ENCODE measurements at places on chromosomes 7 and 10.

GRCh38 chr7:155122831-155123230 is 52.7 kb downstream of the HTR5A start:
- DNase-seq, result no peak

GRCh38 chr7:1704811-1705738 is 35.0 kb downstream of the ELFN1 start:
- DNase-seq, result no peak

DNA sequence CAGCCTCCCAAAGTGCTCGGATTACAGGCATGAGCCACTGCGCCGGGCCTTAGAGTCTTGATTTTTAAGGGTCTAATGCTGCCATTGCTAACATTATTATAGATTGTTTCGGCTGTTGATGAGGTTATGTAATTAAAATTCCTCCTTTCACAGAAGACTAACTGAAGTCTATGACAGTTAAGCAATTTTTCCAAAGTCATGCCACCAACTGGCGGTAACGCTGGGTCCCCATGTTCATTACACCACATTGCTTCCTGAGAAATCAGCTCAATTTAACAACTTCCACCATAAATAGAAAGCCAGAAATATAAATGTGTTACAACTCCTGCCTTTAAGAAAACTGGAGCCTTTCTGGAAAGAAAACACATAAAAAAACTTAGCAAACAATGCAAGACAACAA is 3.5 kb downstream of the ERLIN1 start:
- no peak for DNase-seq

DNA sequence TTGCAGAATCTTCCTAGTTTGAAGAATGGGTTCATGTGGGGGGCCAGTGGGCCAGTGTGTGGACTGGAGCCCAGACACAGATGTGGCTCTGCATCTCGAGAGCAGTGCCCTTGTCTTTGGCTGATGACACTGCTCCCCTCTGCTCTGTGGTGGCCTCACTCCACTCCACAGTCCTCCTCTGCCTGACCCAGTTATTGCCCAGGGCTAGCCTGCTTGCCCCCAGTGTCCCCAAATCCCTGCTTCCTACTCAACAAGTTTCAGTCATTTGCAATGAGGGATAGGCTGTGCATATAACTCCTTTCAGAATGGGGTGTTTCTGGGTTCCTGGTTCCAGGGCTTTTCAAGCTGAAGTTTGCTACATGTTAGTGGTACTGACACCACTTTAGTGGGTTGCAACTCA is 177.5 kb downstream of the SNX10 start:
- DNase-seq, result no peak

GRCh38 chr10:77686650-77687417 is 49.2 kb upstream of the KCNMA1 start:
- DNase-seq, result no peak

DNA sequence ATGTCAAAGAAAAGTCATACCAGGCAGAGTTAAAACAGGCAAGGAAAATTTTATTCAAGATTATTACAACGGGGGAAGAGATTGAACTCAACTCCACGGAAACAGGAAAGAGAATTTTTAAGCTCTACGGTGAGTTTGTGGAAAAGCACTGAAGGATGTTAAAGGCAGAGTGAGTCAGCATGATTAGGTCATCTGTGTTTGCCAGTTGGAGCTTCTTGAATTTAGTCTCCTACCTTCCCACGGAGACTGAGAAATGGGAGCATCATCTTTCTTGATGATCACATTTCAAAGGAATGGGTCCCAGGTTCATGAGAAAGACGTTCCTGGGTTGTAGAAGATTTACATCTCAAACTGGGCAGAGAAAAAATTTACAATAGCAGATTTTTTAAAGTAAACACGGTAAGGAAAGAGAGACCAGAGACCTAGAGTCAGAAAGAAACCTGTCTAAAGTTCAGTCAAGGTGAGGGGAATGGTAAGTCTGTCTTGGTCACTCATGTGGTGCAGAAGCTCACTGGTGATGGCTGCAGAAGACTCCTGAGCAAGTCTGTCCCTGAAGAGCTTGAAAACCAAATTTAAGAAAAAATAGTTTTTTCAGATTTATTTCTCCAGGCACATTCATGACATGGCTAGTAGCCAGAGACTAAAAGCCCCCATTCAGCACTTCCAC is 516.9 kb upstream of the LRRN3 start:
- no peak for DNase-seq

DNA sequence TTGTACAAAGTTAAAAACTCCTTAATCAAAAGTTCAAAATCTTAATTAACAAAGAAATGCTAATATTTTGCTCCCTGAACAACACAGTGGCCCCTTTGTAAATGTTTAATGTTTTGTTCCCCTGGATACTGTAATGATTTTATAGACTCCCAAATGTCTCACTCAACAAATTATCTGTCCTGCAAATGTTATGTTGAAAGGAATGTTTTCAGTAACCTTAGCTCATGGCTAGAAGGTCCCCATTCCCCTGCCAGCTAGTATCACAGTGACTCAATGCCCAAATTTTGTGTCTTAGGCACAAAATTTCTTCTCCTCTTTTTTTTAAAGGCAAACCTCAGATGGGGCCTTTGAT is 298.9 kb downstream of the ELMO1 start:
- no peak for DNase-seq

DNA sequence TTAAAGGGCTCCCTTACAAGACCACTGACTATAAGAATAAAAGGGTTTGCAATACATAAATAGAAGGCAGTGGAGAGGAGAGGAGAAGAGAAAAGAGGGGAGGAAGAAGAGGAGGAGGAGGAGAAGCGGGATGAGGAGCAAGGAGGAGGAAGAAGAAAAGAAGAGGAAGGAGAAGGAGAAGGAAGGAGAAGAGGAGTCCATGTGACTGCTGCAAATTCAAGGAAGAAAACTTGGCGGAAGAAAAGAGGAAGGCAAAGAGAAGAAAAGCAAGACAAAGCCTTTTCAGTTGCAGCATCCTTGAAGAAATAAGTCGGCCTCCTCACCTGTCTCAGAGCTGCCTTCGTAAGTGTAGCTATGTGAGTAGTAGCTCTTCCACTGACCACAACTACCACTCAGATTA is 22.6 kb downstream of the ASAH2 start:
- no peak for DNase-seq

GRCh38 chr7:158355456-158356065 is 232.1 kb downstream of the PTPRN2 start:
- DNase-seq, result peak; percentile 61

GRCh38 chr10:68330852-68331454 is 911 bp upstream of the HNRNPH3 start:
- no peak for DNase-seq

- peak; percentile 47 for DNase-seq
These were observed 2.6 kb downstream of the NPTX2 start for GRCh38 chr7:98619450-98620321.

GRCh38 chr7:123865517-123866117 is 20.6 kb downstream of the HYAL4 start:
- DNase-seq, result peak; percentile 42

DNA sequence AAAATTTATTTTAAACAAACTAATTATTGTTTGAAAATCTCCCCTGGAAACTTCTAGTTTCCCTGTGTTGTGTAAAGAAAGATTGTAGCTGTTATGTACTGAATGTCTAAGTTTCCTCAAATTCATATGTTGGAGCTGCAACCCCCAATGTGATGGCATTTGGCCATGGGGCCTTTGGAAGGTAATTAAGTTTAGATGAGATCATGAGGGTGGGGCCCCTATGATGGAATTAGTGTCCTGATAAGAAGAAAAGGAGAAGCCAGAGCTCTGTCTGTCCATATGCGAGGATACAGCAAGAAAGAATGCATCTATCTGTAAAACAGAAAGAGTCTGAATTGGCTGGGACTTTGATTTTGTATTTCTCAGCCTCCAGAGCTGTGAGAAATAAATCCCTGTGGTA is 179.5 kb downstream of the STK31 start:
- no peak for DNase-seq

DNA sequence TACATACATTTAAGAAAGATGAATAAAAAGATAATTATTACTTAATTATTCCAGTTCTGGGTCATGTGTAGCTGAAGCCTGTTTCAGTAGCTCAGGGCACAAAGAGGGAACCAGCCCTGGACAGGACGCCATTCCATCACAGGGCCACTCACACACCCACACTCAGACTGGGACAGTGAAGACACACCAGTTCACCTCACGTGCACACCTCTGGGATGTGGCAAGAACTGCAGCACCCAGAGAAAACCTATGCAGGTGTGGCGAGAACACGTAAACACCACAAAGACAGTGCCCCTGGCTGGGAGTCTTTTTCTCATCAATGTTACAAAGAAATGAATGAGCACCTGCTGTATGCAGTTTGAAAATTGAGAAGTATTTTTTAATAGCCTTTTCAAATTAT is 1.6 kb upstream of the IDI1 start:
- DNase-seq, result peak; percentile 29

DNA sequence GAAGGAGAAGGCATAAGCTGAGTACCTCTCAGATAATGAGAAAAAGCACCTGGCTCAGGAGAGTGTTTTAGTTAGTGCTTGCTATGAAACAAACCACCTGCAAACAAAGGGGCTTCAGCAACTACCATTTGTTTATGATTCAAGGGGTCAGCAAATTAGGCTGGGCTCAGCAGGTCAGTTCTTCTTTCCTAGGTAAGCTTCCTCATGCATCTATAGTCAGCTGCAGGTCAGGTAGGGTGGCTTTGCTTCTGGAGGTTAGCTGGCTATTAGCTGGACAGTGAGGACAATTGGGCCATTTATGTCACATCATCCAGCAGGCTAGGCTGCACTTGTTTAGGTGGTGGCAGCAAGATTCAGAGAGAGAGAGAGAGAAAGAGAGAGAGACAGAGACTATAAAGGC is 185.5 kb downstream of the EMX2 start:
- no peak for DNase-seq

GRCh38 chr10:11191678-11192077 is 174.0 kb downstream of the CELF2 start:
- no peak for DNase-seq

DNA sequence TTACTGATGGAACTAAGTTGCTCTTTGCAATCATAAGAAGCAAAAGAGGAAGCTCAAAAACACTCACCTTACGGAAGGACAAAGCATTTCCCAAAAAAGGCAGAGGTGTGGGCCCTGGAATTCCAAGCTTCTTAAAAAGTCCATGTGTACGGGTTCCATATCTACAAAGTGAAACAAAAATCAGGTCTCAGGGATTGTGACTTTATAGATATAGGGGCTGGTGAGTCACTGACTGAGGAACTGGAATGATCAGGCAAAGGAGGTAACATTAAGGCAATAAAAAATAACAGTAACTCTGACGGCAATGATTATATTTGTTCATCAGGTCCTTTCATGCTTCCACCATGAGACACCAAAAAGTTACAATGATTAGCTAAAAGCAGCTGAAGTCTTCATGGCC is 4.0 kb downstream of the CYP3A7 start:
- no peak for DNase-seq

- DNase-seq, result no peak
These were observed 50.6 kb downstream of the CHST15 start for GRCh38 chr10:124042656-124043309.

- DNase-seq, result no peak
These were observed 58.0 kb downstream of the RAMP3 start for GRCh38 chr7:45215601-45216062.

- peak; percentile 34 for DNase-seq
These were observed 1.8 kb downstream of the FRAT2 start for GRCh38 chr10:97332591-97333350.

GRCh38 chr10:29860166-29860565 is 199.2 kb downstream of the JCAD start:
- DNase-seq, result no peak

DNA sequence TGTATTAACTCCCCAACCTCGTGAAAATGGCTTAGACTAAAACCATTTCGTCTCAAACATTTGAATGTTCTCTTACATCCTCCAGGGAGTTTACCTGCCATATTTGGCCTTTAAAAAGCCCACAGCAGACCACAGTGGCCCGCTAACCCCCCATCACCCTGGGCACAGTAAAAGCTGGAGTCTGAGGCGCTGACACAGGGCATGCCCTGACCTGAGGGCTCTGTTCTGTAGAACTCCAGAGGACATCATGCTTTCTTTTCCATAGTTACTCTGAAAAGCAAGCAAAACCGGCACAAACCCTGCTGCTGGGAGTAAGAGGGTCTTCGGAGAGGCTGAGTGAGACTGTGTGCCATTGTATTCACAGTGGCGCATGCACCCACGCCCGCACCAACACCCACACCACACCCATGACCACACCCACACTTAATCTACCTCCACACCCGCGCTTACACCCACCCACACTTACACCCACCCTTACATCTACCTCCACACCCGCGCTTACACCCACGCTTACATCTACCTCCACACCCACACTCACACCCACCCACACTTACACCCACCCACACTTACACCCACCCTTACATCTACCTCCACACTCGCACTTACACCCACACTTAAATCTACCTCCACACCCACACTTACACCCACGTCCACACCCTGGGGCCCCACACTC is 32.1 kb downstream of the LRRC27 start:
- no peak for DNase-seq

GRCh38 chr7:24717694-24718320 is 39.5 kb downstream of the GSDME start:
- DNase-seq, result no peak

DNA sequence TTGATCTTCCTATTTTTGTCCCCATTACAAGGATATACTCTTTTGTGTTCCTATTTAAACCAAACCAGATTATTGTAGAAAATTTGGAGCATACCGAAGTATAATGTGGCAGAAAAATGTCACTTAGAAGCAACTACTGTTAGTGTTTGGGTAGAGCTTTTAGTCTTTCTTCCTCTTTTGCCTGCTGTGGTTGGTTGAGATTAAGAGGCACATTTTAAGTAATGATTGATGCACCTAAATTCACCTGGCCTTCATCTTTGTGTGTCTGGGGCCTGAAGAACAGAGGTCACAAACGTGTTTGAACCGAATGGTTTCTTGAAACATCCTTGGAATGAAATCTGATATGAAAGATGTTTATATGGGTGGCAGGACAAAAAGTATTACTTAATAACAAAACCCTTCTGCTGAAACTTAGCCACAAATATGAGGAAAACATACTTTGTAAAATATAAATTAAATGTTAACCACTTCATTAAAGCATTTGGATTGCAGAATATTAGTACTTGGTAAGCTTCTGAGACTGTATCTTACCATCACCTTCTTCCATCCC is 2.6 kb downstream of the BPGM start:
- no peak for DNase-seq

- DNase-seq, result no peak
These were observed 25.8 kb upstream of the IMMP2L start for GRCh38 chr7:111588065-111588433.

Measured in WTC11 (cell line).